Naive thymus-derived CD4-positive, alpha-beta T cell (primary cell): ENCODE measurements at places on chromosomes 2 and 18. TPM values are rescaled to one million over a fixed set of nuclear protein-coding genes. Genes with fewer than 3 reads are reported as not detected.

DNA sequence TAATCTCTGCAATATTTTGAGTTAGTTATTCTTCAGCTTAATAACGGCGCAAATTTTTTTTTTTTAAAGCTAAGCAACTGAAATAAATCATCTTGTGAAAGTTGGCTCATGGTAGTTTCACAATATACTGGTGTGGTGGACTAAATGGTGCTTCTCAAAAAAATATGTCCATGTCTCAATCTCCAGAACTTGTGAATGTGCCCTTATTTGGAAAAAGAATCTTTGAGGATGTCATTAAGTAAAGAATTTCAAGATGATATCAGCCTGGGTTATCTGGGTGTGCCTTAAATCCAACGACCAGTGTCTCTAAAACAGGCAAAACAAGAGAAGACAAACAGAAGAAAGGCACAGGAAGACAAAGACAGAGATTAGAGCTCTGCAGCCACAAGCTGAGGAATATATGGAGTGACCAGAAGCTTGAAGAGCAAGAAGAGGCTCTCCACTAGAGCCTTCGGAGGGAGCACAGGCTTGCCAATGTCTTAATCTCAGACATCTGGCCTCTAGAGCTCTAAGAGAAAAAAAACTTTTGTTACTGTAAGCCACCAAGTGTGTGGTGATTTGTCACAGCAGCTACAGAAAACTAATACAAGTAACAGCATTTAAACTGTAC lies 71.4 kb downstream of the HNMT start:
- DNase-seq: no peak
- no peak overlapping the region for H3K27ac ChIP-seq
- no peaks in the 10 kb centered on the region for H3K27me3 ChIP-seq

- H3K4me1 ChIP-seq: no peaks in the 10 kb centered on the region
- H3K36me3 ChIP-seq: no peaks in the 10 kb centered on the region
- H3K27ac ChIP-seq: no peak overlapping the region
- no peak for DNase-seq
These were observed 171.9 kb downstream of the ARHGAP28 start for GRCh38 chr18:6901286-6901926.

DNA sequence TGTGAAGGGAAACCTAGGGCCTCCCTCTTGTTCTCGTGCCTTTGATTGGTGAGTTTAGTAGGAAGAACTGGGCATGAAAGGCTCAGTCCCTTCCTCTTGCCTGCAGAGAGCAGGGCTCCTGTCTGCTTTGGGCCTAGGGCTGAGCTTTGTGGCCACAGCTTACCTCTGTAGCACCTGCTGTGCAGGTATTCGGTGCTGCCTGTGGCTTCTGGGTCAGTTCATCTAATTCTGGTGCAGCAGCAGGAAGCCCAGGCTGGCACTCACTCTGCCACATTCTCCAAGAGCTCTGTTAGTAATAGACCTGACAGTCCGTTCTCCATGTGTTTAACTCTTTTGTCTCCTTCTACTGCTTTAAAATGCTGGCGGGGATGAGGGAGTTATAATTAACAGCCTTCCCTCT lies 96.5 kb downstream of the DLGAP1 start:
- DNase-seq: no peak
- H3K27me3 ChIP-seq: no peaks in the 10 kb centered on the region
- H3K4me3 ChIP-seq: no peak overlapping the region
- H3K36me3 ChIP-seq: no peaks in the 10 kb centered on the region
- no peak overlapping the region for H3K27ac ChIP-seq

DNA sequence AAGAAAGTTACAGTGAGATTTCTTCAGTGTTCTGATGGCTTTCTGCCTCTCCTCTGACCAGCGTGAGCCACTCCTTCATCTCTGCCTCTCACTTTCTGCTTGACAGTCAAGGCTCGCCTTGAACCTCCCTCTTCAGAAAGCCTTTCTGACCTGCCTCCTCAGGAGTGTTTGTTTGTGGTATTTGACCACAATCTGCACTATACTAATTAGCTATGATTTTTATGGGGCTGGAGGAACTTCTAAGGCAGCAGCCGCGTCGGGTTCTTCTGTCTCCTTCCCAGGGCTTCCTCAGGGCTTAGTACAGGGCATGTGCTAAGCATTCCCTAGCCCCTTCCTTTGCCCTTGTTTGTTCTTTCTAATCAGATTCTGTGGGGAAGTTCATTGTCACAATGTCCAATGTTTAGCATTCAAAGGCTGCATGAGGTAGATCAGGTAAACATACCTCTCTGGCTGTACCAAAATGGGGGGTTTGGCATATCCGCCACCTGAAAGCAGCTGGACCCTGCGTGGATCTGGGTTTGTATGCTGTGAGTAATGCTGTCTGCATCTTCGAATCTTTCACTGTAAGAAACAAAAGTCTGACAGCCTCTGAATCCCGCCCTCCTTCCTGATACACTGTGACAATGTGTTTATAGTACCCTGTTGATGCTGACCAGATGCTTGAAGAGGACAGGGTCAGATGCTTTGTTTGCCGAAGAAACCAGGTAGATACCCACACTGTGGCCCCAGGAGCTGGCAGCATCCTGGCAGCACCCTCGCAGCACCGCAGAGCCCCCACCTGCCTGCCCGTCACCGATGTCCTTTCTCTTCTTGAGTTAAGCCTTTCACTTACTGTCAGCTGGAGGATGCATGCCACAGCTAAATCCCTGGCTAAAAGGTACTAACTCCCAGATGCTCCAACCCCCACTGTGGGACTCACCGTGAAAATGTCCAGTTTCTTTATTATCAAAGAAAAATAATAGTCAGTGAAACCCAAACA lies 260.8 kb upstream of the HDAC4 start:
- no peak for DNase-seq
- H3K4me1 ChIP-seq: no peaks in the 10 kb centered on the region
- H3K27ac ChIP-seq: no peak overlapping the region
- no peaks in the 10 kb centered on the region for H3K27me3 ChIP-seq
- H3K4me3 ChIP-seq: no peak overlapping the region

The MAPK4 gene
- not detected for total RNA-seq
